ENCODE measurements at places on chromosomes 1 and 21. TPM values are rescaled to one million over a fixed set of nuclear protein-coding genes. Genes with fewer than 3 reads are reported as not detected.

Gene TTC39A
- 1.4 TPM for total RNA-seq

Gene HECTD3
- total RNA-seq: 43.6 TPM

- DNase-seq: no peak
These were observed 549.5 kb upstream of the OLFM3 start for GRCh38 chr1:102546251-102546650.

GRCh38 chr1:175774921-175775320, 31.5 kb upstream of the TNR start:
- no peak for DNase-seq

DNA sequence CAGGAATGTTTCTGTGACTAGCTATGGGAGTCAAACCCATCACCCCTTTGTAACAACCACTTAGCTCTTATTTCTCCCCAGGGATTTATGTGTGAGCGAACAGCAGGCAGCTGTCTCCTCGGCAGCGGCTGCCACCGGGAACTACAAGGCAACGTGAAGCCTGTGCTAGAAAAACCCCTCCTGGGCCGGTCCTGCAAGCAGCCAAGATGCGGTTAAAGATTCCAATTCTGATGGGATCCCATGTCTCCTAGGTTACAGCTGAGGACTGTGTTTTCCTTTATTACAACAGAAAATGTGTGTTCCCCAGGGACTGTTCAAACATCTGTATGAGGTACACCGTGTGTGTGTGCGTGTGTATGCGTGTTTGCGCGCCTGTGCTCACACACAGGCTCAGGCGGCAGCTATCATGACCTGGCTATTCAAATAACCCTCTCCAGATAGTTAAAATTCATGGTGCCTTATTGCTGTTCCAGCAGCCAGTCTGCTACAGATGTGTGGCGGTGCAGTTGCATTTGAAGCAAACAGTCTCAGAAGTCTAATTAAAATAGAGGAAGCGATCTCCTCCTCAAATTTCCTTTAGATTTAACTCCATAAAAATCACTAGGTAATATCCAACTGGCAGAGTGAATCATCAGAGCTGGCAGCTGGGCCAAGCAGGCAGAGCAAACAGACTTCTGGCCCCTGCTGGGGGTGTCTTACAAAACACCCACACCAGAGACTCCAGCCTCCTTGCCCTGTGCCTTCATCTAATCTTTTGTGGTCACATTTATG, 68.0 kb downstream of the LMX1A start:
- DNase-seq: no peak

GRCh38 chr1:179080866-179081686, 794 bp upstream of the TOR3A start:
- DNase-seq: no peak

GRCh38 chr1:54547601-54548388, at the start of gene ACOT11:
ACOT11 (plus strand) TSS chr1:54548228; CDS start chr1:54548310, 82 bp downstream.
- no peak for DNase-seq

GRCh38 chr21:26124896-26125295, 45.7 kb downstream of the APP start:
- no peak for DNase-seq

GRCh38 chr1:156347331-156347730, 9.0 kb downstream of the TSACC start:
- no peak for DNase-seq

DNA sequence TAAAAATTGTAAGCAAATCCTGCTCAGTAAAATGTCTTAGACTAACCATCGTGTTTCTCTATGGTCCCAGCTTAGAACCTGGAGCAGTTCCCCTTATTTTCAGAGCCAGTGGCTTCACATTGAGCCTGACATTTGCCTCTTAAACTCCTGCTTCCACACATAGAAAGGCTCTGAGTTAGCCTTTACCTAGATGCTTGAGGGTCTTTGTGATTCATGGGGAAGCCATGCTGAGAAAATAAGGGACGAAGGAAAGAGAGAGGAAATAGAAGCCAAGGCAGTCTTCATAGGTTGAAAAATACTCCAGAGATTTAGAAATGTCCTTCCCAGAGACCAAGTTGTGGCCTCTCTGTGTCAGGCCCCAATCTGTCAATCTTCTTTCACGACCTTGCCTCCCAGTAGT, 16.1 kb upstream of the RBBP5 start:
- DNase-seq: no peak

DNA sequence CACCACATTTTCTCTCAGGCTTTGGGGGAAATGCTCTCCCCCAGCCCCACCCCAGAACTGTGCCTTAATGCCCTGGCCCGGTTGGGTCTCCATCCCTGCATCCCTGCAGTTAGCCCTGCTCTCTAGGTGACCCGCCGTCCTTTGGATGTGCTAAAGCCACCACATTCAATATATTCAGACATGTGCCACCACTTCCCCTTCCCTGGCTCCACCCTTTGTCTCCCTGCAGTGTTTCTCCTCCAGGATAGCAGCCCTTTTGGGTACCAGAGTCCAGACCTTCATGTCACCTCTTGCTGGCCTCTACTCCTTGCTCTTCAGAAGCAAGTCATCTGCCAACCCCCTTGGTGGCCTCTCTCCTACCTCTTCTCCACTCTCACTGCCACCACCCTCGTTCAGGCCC, 41.8 kb downstream of the RUNX1 start:
- DNase-seq: no peak

DNA sequence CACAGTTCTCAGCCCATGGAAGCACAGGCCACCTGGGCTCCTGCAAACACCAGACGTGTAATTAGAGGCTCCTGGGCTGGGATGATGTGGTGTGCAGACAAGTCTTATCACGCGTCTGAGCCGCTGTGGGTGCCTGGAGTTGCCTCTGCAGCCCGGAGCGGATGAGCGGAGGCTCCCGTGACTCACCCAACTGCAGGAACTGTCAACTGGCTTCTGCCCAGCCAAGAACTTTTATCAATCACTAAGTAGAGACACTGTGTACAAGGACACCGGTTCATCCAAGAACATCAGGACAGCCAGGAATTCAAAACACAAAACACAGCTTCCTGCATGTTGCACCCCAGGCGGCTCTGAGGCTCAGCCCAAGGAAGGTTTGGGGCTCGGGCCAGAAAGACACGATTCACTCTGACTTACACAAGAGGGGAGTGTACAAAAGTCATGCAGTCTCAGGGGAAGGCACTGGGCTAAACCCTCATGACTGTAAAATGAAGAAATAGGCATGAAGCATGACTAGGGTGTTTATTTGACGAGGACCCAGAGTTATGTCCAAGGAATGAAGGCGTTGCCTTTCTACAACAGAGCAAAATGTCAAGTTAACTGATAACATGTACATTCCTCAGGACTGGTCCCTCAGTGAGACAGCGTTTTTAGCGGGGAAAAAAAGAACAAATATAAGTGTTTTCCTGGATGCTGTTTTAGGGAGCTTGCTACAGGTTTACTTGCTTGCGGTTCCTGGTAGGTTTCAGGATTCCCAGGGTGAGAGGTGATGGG, 21.1 kb downstream of the ERRFI1 start:
- no peak for DNase-seq

DNA sequence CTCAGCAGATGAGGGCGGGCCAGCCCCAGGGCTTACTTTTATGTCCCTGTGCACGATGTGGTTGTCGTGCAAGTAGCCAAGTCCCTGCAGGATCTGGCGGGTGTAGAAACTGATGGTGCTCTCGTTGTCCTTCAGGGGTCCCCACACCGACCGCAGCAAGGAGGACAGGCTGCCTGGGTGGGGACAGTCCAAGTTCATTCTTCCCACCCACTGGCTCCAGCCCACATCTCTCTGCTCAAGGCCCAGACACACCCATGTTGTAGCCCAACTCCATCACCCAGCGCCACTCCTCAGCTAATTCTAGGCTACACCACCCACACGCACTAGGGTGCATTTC, 7.0 kb downstream of the MAP3K6 start:
- DNase-seq: peak; percentile 63

DNA sequence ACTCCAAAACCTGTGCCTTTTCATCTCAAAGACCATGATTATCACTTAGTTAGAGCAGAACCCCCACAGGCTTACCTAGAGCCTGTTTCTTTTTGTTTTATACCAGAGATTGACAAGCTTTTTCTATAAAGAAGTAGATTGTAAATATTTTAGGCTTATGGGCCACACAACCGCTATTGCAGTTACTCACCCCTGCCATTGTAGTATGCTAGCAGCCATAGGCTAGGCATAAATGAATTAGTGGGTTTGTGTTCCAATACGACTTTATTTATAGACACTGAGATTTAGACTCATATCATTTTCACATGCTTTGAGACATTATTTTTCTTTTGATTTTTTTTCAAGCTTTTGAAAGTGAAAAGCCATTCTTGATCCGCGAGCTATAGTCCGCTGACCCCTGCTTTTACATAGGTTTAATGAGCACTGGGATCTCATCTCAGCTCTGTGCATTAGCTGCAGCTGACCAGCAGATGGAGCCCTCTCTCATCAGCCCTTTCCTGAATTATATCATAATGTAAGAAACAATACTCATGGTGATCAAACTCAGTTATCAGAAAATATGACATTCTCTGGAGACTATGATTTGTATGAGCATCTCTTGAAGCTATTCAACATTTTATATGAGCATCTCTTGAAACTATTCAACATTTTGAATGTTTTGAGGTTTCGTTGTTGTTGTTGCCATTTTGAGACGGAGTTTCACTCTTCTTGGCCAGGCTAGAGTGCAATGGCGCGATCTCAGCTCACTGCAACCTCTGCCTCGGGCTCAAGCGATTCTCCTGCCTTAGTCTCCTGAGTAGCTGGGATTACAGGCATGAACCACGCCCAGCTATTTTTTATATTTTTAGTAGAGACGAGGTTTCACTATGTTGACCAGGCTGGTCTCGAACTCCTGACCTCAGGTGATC, 111.9 kb upstream of the L1TD1 start:
- DNase-seq: no peak

GRCh38 chr1:52002038-52002917, 11.8 kb upstream of the RAB3B start:
- no peak for DNase-seq
